BE2C (cell line): ENCODE measurements at places on chromosomes 12 and 14.
A peak's percentile ranks its signal among the peaks of the same experiment; 100 is the strongest.

GRCh38 chr12:15520083-15520482 is 197.8 kb downstream of the PTPRO start:
- DNase-seq: peak; percentile 29

- DNase-seq: no peak
These were observed 102.7 kb upstream of the NAV3 start for GRCh38 chr12:77728018-77728417.

DNA sequence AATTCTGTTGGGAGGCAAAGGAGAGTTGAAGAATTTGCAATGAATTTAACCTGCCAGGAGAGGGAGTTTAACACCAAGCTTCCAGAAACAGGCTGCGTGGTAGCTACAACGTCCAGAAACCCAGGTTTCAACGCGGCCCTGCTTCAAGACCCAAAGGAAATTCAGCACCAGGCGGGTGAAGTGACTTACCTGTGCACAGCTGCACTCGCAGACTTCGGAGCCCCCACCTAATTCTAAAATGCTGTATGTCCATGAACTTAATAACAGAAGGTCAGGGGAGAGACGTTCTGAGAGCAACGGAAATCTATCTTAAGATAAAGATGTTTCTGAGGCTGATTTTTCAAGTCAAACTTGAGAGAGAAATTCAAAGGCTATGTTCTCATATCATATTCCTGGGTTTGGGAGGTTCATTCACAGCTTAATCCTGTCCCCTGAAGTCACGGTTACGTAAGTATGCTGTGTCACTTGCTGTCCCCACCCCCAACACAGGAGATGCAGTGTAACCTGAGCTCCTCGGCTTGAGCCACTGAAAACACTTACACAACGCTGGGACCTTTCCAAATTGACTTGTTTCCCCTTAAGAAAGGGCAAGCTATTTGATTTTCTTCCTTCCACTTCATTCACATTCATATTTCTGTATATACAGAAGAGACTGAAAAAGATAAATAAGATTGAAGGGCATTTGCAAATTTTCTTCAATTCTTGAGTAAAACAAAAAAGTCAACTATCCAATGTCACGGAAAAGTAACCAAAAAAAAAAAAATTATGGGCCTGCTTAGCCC is 22.7 kb downstream of the CLIP1 start:
- DNase-seq: peak; percentile 59

DNA sequence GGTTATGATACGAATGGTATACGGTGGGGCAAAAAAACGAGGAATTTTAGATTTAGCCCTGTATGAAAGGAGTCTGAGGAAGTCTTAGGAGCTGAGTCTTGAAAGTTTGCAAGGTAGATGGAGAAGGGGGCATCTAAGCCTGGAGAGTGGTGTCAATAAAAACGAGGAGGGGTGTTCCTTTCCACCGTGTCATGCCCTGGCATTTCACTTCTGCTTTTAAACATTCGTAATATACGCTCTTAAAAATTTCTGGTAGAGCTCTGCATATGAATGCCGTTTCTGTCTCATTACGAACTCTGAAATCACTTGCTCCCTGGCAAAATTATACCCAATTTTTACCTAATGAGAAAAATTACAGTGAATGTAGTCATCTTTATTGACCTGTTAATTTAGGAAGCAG is 170.2 kb downstream of the ERC1 start:
- DNase-seq: no peak

GRCh38 chr12:67916266-67916970 is 72.8 kb upstream of the IFNG-AS1 start:
- DNase-seq: no peak

- no peak for DNase-seq
These were observed 49.6 kb downstream of the BMAL2 start for GRCh38 chr12:27382171-27382795.

DNA sequence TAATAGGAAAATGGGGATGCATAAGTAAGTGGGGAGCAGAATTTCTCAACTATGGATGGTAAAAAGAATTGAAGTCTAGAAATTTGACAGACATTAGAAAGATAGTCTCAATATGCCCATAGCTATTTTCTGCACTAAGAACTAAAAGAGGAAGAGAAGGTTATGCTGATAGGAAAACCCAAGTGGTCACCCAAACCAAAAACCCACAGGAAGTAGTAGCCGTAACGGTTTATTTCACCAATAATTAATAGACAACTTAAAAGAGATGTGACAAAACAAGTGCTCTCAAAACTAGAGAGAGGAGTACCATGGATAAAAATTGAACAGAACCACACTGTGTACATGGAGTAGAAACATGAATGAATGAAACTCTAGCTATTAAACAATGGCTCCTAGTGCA is 295.4 kb downstream of the FSCB start:
- DNase-seq: no peak

- no peak for DNase-seq
These were observed 3.1 kb upstream of the CREBL2 start for GRCh38 chr12:12608557-12608957.

GRCh38 chr12:83378186-83378727 is 691.6 kb downstream of the TMTC2 start:
- DNase-seq: no peak

DNA sequence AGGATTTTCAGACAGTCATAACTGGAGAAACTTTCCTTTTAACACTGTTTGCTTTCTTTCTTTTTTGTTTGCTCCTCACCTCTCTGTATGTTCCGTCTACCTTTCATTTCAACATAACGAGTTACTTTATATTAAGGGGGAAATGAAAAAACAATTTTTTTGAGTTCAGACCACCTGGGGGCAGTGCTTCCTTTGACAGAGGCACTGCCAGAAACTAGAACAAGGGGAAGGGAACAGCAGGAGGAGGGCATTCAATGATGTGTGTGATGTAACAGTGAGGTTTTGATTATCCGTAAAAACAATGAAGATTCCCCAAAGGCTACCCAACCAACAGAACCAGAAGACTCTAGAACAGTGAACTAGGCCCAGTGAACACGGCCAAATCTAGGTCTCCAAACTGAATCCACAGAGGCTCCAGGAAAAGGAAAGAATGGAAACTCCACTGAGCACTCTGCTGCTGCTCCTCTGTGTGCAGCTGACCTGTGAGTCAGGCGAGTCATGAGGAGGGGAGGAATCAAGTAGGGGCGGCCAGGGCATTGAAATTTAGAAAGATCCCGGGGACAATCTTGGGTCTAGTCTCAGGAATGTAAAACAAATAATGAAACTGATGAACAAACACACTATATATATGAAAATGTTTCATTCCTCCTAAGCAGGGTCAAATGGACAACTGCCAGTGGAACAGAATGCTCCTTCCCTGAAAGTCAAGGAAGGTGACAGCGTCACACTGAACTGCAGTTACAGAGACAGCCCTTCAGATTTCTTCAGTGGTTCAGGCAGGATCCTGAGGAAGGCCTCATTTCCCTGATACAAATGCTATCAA is 323.5 kb downstream of the DAD1 start:
- no peak for DNase-seq

- no peak for DNase-seq
These were observed 31.6 kb downstream of the MOAP1 start for GRCh38 chr14:93153121-93153520.

- no peak for DNase-seq
These were observed 879.7 kb downstream of the GALC start for GRCh38 chr14:87113286-87113685.
